ENCODE measurements at places on chromosomes 12 and 14.

- DNase-seq, result no peak
Measured at GRCh38 chr12:94191023-94191422, 42.6 kb downstream of the PLXNC1 start.

- DNase-seq, result no peak
Measured at GRCh38 chr12:52224151-52224550, 8.9 kb upstream of the KRT7 start.

GRCh38 chr12:4140581-4141301 lies 132.8 kb upstream of the CCND2 start:
- DNase-seq, result no peak

- DNase-seq, result no peak
Measured at GRCh38 chr12:45611495-45611894, 118.0 kb upstream of the ARID2 start.

GRCh38 chr12:22083167-22083566 lies 37.1 kb downstream of the CMAS start:
- no peak for DNase-seq

- no peak for DNase-seq
Measured at GRCh38 chr14:101494826-101495225, 66.5 kb upstream of the DIO3 start.

- no peak for DNase-seq
Measured at GRCh38 chr14:60723116-60723906, 840 bp downstream of the SIX4 start.

GRCh38 chr12:130933269-130933995 lies 20.3 kb upstream of the ADGRD1 start:
- DNase-seq, result no peak

GRCh38 chr12:32859389-32859788 lies 37.2 kb downstream of the PKP2 start:
- no peak for DNase-seq

- DNase-seq, result no peak
Measured at GRCh38 chr14:102696856-102697495, 80.3 kb upstream of the TRAF3 start.

GRCh38 chr14:74566174-74567141 lies 45.6 kb downstream of the LTBP2 start:
- no peak for DNase-seq

DNA sequence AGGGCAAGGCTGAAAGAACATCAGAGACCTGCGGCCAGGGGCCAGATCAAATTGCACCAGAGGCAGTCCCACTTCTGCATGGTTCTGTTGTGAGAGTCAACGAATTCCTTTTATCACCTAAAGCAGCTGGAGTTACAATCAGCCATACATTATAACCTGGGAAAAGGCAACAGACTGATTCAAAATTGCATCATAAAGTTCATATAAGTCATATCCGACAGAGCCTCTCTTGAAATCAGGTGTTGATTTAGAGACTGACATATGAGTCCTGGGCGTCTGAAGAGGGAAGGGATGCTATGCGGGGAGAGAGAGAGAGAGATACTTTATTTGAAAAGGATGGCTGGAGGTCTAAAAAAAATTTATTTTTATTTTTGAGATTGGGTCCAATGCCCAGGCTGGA lies 89.4 kb downstream of the EFCAB11 start:
- DNase-seq, result no peak

DNA sequence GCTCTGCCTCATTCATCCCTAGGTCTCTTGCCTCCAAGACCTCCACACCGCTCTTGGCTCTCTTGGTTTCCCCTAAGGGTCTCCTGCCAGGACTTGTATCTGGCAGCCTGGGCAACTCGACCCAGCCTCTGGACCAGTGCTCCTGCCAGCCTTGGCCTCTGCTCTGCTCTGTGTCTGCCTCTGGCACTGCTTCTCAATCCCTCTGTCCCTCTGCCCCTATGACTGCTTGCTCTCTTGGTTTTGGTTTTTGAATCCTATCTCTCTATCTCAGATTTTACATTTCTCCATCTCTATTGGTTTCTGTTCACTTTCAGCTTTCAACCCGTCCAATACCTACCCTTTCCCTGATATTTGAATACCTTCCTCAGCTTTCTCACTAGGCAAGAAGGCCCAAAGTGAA lies 6.3 kb downstream of the ITGA5 start:
- no peak for DNase-seq

DNA sequence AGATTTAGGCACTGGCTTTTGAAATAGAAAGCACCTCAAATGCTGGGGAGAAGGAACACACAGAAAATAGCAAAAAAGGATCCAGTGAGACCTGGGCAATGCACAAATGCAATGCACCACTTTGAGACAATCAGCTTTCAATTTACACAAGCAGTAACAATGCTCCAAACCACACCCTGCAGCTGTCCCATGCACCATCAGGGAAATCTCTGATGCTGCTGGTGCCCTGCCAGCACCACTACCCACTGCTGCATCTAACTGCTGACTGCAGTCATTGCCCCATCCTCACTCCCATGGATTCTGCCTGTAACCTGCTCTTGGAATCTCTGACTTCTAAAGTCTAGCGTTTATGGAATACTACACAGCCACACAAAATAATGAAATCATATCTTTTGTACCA lies 21.0 kb upstream of the HMGA2 start:
- DNase-seq, result no peak

DNA sequence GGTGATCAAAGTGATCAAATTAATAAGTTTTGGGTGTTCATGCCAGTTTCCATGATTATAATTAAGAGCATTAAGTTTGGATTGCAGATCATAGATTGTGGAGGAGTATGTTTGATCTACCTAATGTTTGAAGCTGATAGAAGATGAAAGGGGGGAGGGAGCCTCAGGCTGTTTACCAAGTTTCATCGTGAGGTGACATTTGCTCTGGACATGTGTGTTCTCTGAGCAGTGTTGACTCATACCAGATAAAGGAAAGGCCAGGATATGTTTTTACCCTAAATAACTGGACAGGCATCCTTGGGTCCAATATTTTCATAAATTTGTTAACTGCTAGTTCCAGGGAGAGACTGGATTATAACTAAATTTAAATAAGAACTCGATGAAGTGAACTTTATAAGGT lies 3.5 kb upstream of the SEL1L start:
- no peak for DNase-seq

- no peak for DNase-seq
Measured at GRCh38 chr14:96459851-96460250, 42.3 kb upstream of the PAPOLA start.

DNA sequence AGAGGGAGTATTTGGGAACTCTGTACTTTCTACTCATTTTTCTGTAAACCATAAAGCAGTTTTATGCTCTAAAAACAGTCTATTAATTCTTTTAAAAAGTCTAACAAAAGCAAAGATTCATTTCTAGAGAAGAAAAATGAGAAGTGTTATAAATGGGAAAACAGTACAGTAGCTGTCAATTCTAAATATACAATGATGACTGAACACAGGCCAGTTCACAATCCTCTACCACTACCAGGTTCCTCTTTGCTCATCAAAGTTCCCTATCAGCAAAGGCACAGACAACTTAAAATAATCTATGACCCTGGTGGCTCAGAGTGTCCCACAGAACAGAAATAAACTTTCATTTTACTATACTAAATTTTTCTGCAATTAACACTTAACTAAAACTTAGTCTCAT lies 12.5 kb downstream of the NAA25 start:
- DNase-seq, result no peak

DNA sequence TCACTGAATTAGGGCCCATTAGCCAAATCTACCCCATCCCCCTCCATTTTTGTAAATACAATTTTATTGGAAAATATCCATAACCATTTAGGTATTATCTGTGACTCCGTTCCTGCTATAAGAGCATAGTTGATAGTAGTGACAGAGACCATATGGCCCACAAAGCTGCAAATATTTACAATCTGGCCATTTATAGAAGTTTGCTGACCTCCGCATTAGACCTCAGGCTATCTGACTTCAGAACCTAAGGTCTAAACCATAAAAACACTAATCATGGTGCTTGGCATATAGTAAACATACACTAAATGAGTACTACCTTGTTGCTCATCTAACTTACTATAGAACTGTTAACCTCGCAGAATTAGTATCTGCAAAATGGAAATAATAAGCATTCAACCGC lies 124.8 kb downstream of the NPAS3 start:
- DNase-seq, result no peak

GRCh38 chr14:29242755-29243754 lies 476.5 kb downstream of the FOXG1 start:
- DNase-seq, result no peak

DNA sequence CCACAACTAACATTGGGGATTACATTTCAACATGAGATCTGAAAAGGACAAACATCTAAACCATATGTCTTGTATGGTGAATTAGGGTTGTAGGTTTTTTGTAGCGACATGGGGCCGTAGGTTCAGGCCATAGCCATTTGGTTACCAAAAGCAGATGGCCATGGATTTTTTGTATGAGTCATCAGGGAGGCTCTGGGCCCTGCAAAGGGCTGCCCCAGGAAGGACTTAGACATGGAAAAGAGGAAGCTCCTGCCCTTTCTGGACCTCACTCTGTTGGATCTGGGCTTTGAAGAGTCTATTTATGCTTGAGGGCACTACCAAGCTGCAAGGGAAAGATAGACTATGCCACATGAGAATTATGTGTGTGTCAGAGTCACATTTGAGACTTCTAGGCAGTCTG lies 89.3 kb upstream of the DHRS4 start:
- no peak for DNase-seq

DNA sequence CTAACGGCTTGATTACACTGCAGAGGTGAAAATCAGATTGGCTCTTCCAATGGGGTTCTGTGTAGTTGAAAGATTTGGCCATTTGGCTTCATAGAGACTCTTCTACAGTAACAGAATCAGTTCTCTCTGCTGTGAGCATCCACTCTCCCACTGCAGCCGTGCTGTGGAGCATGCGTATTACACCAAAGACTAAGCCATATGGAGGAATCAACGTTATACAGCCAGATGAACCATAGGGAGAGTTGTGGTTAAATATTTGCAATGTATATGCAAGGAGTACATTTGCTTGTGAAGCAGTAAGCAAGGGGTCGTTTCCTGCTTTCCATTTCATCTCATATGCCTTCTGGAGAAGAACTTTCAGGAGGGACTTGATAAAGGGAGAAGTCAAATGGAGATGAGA lies 331.1 kb upstream of the FKBP4 start:
- no peak for DNase-seq

GRCh38 chr12:68206446-68206845 lies 19.2 kb downstream of the IL26 start:
- DNase-seq, result no peak

GRCh38 chr14:75249251-75249957 lies 29.2 kb upstream of the FOS start:
- DNase-seq, result peak; percentile 66

- no peak for DNase-seq
Measured at GRCh38 chr12:124544311-124544970, 23.0 kb downstream of the NCOR2 start.

DNA sequence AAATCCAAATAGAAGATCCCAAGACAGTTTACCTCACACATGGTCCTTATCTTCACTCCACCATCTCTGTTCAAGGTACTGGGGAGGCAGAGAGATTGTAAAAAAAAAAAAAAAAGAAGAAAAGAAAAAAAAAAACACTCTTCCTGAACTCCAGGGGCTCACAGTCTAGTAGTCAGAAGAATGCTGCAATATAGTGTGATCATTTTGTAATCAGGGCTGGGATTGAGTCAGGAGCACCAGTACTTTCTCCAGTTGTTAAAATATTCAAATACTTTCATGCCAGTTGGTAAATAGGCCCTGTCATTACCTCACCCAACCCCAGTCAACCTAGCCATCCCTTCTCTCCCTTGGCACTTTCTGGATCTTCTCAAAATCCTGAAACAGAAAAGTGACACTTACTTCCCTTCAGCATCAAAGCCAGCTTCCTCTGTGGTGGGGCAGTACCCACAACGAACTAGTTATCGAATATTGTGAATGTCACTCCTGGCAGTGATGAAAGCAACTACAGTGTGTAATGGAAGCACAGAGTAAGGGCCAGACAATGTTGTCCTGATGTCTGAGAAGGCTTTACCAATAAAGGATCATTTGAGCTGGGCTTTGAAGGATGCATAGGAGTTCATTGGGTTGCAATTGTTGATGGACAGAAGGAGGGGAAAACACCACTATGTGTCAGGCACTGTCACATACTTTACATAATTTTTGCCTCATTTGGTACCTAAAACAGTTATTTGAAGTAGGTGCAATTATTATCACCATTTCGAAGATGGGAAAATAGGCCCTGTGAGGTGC lies 44.3 kb upstream of the HSPB8 start:
- DNase-seq, result no peak

DNA sequence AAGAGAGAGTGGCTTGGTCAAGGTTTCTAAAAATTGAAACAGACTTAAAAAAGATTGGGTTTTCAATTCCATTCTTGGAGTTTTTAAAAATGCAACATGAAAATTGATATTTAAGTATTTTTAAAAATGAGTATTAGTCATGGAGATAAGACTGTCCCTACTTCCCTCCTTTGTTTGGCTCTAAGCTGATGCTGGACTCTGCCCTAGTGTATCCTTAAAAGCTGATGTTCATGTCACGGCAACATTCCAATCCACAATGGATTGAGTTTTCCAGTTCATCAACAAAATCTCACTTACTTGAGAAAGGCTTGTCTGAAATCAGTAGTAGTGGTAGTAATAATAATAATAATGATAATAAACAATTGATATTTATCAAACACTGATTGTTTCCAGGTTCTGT lies 119.0 kb upstream of the SLC38A2 start:
- no peak for DNase-seq

- no peak for DNase-seq
Measured at GRCh38 chr14:104632781-104633180, 28.2 kb upstream of the TMEM179 start.

DNA sequence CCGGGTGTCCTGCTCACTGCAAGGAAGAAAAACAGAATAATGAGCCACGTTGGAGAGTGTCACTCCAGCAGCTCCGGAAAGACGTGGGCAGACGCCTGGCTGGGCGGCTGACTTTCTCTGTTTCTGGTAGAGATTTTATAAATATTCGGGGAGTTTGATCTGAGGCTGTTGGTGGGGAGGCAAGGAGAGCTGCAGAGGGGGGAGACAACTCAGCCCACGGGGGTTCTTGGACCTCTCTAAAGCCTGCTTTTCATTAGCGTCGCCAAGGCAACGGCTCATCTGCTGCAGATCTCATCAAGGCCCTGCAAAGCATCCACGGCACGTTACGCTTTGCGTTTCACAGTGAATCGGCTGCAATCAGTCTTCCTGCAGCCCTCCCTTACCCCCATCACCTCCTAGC lies 207.2 kb downstream of the ZFP36L1 start:
- DNase-seq, result no peak

DNA sequence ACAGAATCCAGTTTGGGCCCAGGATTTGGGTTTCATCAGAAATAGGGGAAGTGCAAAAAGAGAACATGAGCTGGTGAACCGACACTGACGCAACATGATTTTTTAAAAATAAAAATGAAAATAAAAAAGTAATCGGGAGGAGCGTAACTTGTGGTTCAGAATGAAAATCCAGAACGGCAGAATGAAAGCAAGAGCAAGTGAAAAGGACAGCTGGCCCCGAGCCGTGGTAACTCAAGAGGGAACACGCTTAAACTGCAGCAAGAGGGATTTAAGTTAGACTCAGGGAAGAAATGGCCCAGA lies 1.6 kb downstream of the SLC6A12 start:
- DNase-seq, result no peak

- DNase-seq, result no peak
Measured at GRCh38 chr12:28780960-28781359, 368.1 kb upstream of the FAR2 start.

GRCh38 chr12:130026608-130027176 lies 122.9 kb upstream of the TMEM132D start:
- no peak for DNase-seq

Data from stimulated activated CD4-positive, alpha-beta T cell treated with anti-CD3 and anti-CD28 coated beads, Interleukin-12 subunit alpha, Interleukin-12 subunit beta, amount 100 ng/mL, for 48 hours (primary cell).